ENCODE measurements at places on chromosomes 16 and 17. TPM values are rescaled to one million over a fixed set of nuclear protein-coding genes. Genes with fewer than 3 reads are reported as not detected.

DNA sequence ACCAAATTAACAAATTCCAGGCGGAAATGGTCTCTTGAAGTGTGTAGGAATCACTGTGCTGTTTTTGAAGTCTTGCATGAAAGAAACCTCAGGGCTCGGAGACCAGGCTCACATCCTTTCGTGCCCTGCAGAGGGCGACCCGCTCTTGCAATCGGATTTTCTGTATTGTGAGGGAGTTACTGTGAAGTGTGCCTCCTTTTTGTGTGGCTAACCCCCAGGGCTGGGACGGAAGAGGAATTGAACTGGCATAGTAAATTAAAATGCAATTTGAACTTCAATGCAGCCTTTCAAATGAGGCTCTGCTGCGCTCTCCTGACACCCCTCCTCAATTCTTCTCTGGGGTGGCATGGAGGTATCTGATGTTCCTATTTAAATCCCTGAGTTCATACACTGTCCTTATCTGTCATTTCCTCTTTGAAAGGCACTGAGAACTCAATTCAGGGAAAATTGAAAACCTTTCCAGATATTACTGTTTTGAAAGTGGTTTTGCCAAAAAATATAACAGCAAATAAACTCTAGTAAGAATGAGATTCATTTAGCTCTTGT, 51.5 kb upstream of the MGAT5B start:
- no peak overlapping the region for H3K27ac ChIP-seq
- DNase-seq, result peak; percentile 58
- H3K36me3 ChIP-seq, result no peaks in the 10 kb centered on the region
- H3K4me1 ChIP-seq, result peaks cover 5% of the 10 kb centered on the region

Gene PPP1R27
- 0.29 TPM for total RNA-seq

Gene ST6GALNAC2
- 5.0 TPM for total RNA-seq

Gene MPP2
- total RNA-seq, result not detected

Gene TSNAXIP1
- total RNA-seq, result 1.1 TPM

Measured in MCF 10A (cell line).